Activated gamma-delta T cell treated with anti-CD3 and anti-CD28 coated beads, Interleukin-2, amount 50 U/mL, for 16 hours (primary cell): ENCODE measurements at places on chromosomes 13 and 19.

GRCh38 chr19:47096100-47096704 lies 17.4 kb downstream of the ZC3H4 start:
- DNase-seq = no peak

DNA sequence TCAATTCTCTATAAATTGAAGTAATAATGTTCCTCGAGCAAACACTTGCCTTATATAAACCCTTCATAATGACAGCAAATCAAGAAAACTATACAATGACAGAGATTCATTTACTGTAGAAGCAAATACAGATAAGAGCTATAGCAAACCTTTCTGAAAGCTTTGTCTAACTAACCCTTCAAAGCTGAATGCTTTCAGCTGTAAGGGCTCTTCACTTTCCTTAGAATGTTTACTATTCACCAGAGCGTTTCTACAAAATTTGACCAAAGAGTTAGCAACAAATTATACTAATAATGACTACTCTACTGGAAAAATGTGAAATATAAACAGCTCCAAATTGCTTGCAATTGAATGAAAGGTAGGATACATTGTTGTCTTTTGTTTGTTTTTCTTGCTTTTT lies 218.1 kb downstream of the SLITRK5 start:
- DNase-seq = no peak

DNA sequence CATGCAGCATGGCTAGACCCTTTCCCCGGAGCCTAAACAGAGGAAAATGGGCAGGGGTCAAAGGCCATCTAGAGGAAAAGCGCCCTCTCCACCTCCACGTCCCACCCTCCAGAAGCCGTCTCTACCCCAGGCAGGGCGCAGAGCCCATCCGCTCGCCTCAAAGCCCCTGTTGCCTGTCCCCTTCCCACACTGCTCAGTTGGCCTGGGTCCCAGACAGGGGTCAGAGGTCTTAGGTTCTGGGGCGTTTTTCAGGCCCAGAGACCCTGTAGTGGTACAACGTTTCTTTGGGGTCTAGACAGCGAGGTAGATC lies 285 bp downstream of the TMEM143 start:
- DNase-seq = no peak

- peak; percentile 46 for DNase-seq
These were observed 1.3 kb upstream of the CEACAM3 start for GRCh38 chr19:41795031-41795461.

GRCh38 chr19:55173714-55174409 lies 6.2 kb downstream of the SYT5 start:
- DNase-seq = no peak

DNA sequence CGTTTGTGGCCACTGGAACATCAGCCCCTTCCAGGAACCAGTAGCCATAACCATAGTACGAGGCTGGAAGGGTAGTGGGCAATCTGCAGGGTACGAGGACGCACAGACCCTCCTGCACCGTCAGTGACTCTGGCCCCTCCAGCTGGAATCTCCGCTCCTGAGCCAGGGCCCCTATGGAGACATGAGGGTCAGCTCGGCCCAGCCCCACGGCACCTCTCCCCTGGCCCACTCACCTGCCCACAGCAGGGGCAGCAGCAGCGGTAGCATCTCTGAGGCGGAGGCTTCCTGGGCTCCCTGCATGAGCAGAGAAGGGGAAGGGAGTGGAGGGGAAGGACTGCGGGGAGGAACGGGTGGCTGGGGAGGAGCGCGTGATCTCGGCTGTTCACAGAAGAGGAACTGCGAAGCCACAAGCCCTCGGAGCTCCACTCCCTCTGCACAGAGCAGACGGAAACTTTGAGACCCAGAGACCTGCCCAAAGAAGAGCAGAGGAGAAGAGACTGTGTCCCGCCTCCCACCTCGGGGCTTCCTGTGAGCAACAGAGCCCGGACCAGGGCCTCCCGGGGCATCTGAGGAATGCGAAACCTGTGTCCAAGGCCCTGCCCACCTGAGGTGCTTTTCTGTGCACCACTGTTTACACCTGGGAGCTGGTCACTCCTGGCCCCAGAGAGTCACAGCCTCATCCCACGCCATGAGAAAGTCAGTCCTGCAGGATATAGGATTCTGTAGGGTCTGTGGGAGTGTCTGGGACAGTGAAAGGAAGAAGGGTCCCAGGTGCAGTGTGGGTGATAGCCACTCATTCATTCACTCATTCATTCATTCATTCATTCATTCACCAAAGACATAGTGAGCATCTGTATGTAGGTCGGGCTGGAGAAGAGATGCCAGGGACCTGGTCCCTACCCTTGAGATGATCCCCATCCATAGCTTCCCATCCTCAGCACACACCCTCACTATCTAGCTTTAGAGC lies at the start of gene SIGLEC6:
Gene SIGLEC6 (minus strand): TSS at position 322 of the 967 bp plus-strand sequence. CDS start 22 bp downstream, at position 300.
- no peak for DNase-seq

GRCh38 chr13:59409634-59410200 lies 754.0 kb downstream of the DIAPH3 start:
- DNase-seq = no peak

- DNase-seq = no peak
These were observed 1.7 kb upstream of the PRX start for GRCh38 chr19:40414542-40415535.

DNA sequence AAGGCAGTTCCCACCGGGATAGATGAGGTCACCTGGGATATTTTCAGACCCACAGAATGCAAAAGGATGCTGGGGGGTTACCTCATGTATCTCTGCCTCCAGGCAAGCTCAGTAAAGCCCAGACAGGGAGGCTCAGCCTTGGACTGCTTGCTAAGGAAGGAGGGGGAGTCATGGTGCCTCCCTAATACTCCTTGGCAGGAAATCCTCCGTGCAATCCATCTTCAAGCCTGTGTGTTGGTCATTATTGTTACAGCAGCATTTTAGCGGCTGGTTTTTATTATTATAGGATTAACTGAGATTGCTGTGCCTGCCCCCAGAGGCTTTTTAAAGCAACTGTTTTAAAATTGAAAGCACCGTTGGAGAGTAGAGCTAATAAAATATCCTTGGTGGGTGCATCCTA lies 188.5 kb upstream of the UBL3 start:
- no peak for DNase-seq

DNA sequence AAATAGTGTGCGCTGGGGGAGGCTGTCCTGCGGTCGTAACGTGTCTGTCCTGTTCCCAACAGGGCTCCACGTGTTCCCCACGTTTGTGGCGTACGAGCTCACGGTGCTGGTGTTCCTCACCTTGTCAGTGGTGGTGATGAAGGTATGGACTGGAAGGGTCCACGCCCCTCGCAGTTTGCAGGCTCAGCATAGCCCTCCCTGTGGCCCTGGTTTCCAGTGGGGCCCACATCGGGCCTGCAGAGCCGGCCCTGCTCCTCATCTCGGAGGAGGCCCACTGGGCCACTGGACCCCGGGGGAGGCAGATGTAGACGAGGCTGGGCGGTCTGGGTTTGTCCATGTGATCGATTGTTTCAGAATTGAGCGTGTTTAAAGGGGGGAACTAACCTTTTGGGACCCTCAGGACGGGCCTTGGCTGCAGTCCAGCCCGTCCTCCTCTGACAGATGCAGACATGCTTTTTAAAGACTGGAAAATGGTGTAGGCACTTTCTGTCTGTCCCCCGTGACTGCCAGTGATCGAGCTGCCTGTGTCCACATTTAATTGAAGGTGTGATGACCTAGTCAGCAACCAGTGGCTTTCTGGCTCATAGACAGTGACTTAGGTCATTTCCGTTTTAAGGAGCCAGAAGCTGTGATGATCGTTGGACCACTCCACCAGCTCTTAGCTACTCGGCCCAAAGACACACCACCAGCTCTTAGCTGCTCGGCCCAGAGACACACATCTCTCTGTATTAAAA lies 37.1 kb upstream of the TFDP1 start:
- no peak for DNase-seq

DNA sequence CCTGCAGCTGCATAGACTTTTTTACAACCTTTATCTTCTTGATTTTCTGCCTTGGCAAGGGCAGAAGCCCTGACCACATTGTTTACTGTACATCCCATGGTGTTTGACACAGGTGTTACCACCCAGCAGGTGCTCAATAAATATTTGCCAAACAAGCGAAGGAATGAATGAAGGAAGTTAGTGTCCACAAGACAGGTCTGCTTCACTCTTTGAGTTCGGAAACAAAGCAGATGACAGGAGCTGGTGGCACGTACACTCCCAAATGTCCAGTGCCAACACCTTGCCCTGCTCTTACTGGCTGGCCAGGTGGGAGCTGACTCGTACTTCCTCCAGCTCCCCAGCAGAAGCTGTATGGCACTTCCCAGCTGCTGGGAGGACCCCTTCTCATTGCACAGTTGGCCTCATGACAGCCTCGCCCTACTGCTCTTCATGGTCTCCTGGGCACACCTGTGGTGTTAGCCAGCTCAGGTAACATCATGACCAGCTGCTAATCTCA lies 22.0 kb upstream of the MUC16 start:
- DNase-seq = no peak

GRCh38 chr13:27455331-27455855 lies 5.0 kb upstream of the MTIF3 start:
- DNase-seq = no peak

- no peak for DNase-seq
These were observed 4.4 kb upstream of the TMEM272 start for GRCh38 chr13:51849145-51850101.

DNA sequence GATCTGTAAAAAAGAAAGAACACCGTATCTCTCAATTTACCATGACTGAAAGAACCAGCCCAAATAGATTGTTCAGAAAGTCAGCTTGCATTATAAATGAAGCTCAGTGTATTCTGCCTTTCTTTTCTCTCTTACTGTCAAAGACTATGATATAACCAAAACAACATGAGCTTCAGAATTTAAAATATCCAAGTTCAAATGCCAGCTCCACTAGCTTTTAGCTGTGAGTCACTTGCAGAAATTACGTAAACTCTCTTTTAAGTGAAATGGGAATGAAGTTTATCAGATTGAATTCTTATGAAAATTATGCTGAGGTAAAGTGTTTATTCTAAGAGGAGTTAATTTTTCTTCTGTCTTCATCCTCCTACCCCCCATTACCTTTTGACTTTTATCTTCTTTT lies 20.0 kb upstream of the POSTN start:
- DNase-seq = no peak

DNA sequence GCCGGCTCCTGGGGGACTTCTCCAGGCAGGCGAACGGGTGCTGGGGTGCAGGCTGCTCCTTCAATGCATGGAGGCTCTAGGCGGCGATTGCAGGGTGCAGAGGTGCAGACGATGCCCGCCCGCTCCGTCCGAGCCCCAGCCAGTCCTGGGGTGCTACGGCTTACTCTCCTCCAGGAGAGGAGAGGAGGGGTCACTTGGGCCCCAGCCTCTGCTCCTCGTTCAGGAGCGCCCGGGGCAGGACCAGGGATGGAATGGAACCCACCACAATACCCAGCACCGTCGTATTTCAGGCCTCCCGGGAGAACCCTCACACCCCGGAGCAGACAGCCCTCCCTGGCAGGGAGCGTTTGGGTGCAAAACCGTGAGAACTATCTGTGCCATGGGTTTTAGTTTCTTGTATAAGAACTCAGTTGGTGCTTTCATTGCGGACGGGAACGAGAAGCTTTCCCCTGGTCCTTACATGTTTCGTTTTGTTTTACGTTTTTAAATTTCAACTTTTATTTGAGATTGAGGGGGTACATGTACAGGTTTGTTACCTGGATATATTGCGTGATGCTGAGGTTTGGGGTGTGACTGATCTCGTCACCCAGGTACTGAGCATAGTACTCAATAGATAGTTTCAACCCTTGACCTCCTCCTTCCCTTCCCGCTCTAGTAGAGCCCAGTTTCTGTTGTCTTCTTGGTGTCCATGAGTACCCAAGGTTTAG lies 46.8 kb downstream of the ARHGEF18 start:
- DNase-seq = no peak

DNA sequence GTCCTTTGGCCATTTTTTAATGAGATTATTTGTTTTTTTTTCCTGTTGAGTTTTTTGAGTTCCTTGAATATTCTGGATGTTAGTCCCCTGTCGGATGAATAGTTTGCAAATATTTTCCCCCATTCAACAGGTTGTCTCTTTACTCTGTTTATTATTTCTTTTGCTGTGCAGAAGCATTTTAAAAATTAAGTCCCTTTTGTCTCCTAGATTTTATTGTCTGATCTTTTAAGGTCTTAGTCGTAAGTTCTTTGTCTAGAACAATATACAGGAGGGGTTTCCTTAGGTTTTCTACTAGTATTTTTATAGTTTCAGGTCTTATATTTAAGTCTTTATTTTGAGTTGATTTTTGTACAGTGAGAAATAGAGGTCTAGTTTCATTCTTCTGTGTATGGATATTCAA lies 284.4 kb downstream of the GPC6 start:
- DNase-seq = no peak
